ENCODE measurements at places on chromosomes 1 and 21. TPM values are rescaled to one million over a fixed set of nuclear protein-coding genes. Genes with fewer than 3 reads are reported as not detected.

LENEP gene
- not detected for total RNA-seq

KRTAP6-3 gene
- not detected for total RNA-seq

SH3BP5L gene
- 22.9 TPM for total RNA-seq

TMEM51 gene
- not detected for total RNA-seq

NUP210L gene
- total RNA-seq, result 0.18 TPM

RGS13 gene
- 1.3 TPM for total RNA-seq

ARF1 gene
- total RNA-seq, result 424 TPM

NTRK1 gene
- total RNA-seq, result 16.7 TPM

OPTC gene
- total RNA-seq, result not detected

CXADR gene
- not detected for total RNA-seq

GPR25 gene
- total RNA-seq, result 9.4 TPM

DNA sequence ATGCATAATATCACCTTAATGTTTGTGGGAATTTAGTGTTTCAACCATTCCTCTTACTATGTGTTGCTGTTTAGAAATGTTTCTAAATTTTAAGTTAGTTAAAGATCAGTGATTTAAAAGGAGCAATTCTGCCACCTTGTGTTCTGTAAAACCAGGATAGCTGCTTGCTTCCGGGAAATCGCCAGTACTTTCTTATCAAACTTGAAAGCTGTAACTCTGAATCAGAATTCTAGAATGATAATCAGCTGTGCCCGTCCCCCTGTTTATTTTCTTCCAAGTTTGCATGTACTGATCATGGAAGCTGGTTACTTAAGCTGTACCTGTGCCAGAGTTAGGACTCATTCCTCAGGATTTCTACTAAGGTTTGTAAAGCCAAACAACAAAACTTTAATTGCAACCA is 656.4 kb downstream of the LTN1 start:
- no peak for DNase-seq

DNA sequence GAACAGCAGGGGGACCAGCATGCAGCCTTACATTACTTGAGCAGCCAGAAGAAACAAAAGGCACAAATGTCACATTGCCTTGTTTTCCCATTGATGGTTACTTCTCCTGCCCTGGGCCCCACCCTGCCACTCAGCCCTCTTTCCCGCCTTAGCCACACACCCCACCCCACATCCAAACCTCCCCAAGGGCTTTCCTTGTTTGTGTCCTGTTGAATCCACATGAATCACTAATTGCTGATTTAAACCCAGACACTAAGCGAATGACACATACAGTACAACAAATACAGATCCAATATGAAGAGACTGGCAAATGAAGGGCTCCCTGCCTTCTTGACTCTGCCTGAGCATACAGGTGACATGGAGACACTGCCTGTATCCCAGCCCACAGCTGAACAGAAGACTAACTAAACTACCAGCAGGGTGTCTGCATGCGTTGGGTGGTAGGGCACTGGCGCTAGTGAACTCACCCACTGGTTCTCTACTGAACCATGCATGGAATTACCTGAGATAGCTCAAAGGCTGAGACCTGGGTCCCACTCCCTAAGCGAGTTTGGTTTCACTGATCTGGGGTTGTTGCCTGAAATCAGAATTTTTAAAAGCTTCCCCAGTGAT is 3.1 kb downstream of the IGSF3 start:
- no peak for DNase-seq

DNA sequence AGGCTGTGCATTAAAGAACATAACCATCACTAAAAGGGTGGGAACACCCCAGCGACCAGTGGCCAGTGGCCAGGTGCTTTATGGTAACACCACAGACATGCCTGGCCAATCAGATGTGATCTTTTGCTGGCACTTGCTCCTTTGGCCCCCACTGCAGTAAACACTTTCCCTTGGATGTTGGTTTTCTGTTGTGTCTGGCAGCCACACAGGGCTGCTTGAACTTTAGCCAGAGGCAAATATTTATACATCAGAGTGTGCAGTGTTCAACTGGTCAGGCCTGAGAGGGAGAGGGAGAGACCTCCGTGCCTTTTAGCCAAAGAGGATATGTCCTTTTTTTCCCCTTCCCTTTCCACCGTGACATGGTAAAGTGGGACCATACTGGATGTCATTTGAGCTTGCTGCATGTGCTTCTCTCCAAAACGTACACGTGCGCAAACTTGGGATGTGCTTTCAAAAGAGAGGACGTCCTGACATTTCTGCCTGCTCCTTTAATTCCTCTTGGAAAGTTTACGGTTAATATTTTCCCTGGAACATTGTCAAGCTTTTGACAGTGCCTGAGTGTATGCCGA is 101.2 kb downstream of the NFIA start:
- DNase-seq, result no peak

GRCh38 chr1:195697130-195697529 is 911.1 kb downstream of the KCNT2 start:
- DNase-seq, result no peak

GRCh38 chr1:83548311-83548710 is 450.6 kb downstream of the TTLL7 start:
- no peak for DNase-seq

DNA sequence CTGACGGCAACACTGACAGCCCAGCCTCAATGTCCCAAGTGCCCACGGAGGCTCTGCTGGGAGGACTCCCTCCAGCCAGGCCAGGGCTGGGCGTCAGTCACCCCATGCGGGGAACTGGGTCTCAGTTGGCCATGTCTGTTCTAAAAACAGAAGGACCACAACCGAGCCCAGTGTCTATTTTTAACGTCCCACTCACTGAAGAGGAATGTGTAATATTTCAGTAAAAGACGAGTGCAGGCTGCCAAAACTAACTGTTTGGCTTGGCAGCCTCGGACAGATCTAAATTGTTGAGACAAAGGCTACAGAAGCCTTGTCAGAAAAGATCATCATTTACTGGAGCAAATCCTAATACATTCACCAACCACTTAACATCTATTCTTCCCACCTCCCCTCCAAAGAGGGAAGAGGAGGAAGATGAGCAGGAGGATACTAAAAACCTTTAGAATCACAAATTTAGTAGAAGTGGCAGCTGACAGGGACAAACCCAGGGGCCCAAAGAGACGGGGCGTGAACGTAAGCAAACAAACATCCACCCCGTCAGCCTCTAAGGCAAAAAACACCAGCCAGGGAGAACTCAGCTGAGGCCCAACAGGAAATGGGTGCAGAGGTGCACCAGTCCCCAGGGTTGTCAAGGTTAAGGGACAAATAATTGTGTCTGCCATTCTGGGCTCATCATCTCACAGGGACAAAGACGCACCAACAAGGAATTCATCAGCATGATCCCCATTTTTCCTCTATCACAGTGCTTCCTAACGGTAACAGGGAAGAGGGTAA is 18.7 kb downstream of the C1orf198 start:
- no peak for DNase-seq

DNA sequence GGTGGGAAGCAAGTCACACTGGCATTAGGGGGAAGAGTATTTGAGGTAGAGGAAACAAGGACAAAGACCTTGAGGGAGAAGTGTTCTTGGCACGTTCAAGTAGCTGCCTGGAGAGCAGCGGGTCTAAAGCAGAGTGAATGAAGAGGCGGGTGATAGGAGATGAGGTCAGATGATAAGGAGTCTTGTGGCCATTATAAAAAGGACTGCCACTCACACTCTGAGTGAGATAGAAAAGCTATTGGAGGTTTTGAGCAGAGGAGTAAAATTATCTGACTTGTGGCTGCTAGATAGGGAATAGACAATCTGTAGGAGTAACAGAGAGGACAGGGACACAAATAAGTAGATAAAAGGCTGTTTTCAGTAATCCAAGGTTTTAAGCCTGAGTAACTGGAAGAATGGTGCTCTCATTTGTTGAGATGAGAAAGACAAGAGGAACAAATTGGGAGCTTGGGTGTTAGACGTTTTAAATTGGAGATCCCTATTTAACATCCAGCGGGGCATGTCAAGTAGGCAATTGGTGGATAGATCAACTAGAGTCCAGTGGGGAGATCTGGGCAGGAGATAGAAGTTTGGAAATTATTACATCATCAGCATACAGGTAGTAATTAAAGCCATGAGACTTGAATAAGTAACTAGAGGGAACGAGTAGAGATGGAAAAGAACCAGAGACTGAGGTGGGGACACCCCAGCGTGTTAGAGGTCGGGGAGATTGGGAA is 43.7 kb downstream of the HENMT1 start:
- DNase-seq, result no peak

- DNase-seq, result peak; percentile 33
Measured at GRCh38 chr1:150233359-150234308, 2.3 kb downstream of the ANP32E start.

- no peak for DNase-seq
Measured at GRCh38 chr1:228894442-228894989, 159.2 kb downstream of the RHOU start.

- peak; percentile 81 for DNase-seq
Measured at GRCh38 chr1:205528887-205529825, 24.7 kb downstream of the CDK18 start.

- DNase-seq, result no peak
Measured at GRCh38 chr1:173436841-173437428, 40.2 kb upstream of the PRDX6 start.

DNA sequence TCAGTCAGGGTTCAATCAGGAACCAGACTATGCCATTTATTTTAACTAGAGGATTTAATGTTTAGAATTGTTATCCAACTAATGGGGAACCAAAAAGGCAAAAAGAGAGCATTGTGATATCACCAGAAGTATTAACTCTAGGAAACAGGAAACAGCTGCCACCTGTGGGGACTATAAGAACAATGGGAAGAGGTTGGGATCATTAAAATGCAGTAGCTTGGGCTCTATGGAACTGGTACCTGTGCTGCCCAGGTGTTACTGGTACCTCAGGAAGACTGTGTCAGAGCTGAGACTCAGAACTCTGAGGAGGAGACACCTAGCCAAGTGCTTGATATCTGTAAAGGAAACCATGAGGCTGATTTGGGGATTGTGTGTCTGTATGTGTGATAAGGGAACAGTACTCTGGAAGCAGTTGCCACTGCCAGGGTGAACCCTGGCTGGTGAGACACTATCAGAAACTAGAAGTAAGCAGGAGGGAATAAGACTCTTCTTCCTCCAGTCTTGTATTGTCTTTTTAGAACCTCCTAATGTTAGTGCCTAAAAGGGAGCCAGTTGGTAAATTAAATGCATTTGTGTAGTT is 49.4 kb downstream of the MAN1A2 start:
- DNase-seq, result no peak

DNA sequence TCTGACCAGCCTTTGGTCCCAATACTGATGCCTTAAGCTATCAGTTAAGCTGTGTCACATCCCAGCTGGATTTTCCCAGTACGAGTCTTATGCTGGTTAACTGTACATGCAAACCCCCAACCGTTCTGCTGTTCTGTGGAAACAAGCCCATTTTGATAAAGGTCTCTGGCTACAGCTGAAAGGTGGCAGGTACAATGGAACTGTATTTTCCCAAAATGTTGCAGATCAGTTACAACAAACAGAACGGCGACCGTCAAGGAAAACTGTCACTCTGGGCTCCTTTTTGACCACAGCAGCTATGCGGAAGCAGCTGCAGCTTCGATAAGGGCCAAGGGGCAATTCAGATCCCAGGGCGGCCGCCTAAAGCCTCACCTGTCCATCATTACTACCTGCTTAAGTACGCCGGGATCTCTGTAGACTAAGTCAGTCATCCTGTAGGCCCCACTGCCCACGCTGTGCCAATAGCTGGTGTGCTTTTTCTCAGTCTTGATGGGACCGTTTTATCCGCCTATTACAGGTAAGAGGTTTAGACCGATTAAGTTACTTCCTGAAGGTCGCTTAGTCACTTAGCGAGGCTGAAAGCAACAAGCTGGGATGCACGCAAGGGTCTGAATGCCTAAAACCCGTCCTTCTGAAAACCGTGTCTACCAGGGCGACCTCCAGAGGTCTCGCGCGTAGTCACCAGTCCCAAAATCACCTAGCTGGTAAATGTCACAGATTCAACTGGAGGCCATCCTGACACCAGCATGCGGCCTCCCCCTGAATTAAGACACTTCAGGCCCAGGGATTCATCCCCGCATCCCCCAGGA is 11.1 kb upstream of the RAB42 start:
- DNase-seq, result no peak

DNA sequence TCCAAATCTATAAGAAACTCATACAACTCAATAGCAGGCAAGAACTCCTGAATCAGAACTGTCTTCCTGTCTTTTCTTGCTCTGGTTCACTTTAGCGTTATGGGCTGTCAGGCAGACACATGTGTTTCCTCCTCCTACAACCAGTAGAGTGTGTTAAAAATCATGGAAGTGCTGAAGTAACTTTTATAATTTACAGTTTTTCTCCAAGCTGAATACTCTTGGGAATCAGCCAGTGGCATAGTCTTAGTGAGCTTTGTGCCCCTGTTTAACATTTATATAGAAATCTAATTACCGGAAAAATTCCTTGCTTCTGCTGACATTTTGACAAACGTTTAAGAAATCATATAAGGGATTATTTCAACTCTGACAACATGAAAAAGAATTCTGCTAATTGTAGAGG is 113.1 kb upstream of the RGS18 start:
- DNase-seq, result no peak

GRCh38 chr1:179029321-179029759 is 3.6 kb downstream of the FAM20B start:
- no peak for DNase-seq

DNA sequence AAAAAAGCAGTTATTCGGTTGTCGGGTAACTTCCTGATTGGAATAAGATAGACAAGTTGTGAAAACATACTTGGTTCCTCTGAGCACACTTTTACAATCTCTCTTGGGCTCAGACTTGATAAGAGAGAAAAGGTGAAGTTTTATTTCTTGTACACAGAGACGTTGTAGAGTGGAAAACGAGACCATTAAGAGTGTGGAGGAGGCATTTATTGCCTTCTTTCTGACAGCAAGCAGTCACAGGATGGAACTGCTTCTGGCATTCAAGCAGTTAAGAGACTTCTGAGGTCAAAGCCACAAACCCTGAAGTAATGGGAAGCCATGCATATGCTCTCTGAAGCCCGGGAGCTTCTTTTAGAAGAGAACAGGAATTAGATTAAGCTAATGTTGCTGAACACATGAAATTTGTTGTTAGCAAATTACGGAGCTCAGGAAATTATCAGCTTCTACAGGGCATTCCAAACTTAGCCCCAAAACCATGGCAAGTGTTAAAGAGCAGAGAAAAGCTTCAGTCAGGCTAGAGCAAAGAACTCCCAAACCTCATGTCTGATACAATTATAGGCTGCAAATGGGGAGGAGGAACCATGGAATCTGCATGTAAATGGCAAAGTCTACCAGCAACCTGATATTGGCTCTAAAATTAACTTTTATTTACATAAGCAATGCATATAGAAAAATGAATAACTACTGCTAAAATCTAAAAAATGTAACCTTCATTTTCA is 26.0 kb downstream of the S1PR1 start:
- DNase-seq, result peak; percentile 64

DNA sequence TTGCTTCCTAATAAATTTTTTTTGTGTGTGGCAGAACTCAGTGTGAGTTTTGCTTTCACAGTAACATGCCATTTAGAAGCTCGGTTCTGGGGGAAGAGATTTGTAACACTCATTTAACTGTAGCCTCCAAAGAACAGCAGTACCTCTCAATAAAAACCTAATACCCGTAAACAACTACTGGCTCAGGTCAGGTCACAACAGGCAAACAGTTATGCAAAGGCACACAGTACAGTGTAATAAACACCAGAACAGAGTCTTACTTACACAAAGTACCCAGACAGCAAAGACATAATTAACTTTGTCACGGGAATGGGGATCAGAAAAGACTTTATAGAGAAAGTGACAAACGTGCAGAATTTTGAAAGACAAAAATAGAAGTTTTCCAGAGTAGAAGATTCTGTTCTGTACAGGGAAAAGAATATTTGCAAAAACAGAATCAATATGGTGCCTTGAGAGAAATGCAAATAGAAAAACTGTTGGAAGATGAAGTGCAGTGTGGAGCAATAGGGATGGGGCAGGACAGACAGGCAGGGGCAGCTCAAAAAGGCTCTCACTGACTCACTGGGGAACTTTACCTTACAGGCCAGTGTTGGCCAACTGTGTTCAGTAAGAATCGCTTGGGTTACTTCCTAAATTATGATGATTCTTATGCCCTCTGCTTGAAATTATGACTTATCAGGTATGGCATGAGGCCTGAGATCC is 38.8 kb downstream of the EGLN1 start:
- DNase-seq, result no peak

Measured in natural killer cell (primary cell).